Omental fat pad (tissue), 4 donors: ENCODE measurements at places on chromosomes 4 and X. TPM values are rescaled to one million over a fixed set of nuclear protein-coding genes. Genes with fewer than 3 reads are reported as not detected.

DNA sequence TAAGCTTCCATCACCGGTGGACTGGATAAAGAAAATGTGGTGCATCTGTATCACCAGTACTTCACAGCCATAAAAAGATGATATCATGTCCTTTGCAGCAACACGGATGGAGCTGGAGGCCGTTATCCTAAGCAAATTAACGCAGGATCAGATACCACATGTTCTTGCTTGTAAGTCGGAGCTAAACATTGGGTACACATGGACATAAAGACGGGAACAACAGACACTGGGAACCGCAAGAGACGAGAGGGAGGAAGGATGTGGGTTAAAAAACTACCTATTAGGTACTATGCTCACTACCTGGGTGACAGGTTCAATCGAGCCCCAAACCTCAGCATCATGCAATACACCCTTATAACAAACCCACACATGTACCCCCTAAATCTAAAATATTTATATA, 16.3 kb upstream of the IDS start:
- DNase-seq: no peak

DNA sequence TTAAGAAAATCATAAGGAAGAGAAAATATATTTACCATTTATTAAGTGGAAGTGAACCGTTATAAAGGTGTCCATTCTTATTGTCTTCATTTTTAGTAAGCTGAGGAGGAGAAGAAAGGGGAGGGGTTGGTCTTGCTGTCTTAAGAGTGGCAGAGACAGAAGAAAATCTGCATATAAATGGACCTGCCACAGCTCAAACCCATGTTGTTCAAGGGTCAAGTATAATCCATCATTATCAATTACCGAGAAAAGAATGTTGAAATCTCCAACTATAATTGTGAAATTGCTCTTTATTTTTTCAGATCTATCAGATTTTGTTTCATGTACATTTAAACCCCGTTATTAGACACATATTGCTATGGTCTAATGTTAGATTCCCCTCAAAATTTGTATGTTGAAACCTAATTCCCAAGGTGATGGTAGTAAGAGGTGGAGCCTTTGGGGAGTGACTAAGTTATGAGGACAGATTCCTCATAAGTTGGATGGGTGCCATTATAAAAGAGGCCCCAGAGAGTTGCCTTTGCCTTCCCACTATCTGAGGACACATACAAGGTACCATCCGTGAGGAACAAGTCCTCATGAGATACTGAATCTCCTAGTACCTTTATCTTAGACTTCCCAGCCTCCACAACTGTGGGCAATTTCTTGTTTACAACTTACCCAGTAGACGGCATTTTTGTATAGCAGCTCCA, 58.5 kb upstream of the SMAD1 start:
- no peak for DNase-seq

GRCh38 chr4:15805583-15806517, 27.7 kb downstream of the CD38 start:
- DNase-seq: no peak

- DNase-seq: no peak
Measured at GRCh38 chr4:64538219-64538618, 129.0 kb upstream of the TECRL start.

MSX1 gene
- total RNA-seq: 14.9 TPM
